ENCODE measurements at places on chromosomes 7 and 10.

DNA sequence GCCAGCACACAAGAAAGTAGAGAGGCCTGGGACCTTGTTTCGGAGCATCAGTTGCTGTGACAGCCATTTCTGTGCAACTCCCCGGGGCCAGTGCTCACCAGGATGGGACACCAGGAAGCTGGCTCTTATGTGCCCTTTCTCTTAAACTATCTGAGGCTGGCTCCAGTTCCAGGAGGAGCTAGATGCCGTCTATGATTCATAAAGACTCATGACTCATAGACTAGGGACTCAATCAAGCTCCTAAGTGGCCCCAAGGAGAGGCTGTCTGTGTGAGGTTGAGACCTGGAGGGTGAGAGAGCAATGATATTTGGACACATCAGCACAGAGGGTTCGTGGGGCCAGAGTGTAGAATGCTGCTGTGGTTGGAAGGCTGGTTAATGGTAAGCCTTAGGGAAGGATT lies 580.1 kb downstream of the CCSER2 start:
- DNase-seq: no peak

DNA sequence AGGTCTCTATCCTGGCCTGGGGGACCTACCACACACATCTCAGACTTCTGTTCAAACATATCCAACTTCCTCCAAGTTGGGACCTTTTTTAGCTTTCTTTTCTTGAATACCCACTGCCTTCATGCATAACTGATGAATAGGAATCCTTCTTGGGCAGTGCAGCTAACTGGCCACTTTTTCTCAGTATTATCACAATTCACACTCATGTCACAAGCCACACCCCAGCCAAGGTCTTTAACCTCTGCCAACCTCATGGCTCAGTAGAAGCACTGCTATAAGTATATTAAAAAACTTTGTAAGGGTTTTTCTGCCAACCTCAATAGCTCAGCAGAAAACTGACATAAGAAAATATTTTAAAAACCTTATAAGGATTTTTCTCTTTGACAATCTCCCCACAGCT lies 44.5 kb downstream of the HHEX start:
- DNase-seq: no peak

GRCh38 chr7:91240376-91240941 lies 23.8 kb upstream of the FZD1 start:
- no peak for DNase-seq

GRCh38 chr10:133390597-133391248 lies 3.2 kb upstream of the MTG1 start:
- no peak for DNase-seq

DNA sequence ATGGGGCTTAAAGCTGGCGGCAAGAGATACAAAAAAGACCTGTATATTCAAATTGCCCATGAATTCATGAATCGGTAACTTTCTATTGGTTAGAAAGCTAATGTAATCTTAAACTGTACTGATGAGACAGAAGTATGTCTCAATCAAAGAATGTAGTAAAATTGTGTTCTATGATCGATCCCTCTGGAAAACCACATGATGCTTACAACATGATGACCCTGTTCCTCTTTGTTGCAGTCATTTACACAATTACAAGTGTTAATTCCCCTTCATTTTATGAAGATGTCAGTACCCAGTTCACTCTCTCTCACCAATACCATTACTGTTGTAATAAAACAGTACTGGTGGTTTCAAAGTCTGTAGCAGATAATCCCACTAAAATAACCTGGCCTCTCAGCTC lies 10.1 kb downstream of the KIF5B start:
- DNase-seq: no peak

- DNase-seq: no peak
Measured at GRCh38 chr7:151245360-151246101, 3.0 kb downstream of the SMARCD3 start.

DNA sequence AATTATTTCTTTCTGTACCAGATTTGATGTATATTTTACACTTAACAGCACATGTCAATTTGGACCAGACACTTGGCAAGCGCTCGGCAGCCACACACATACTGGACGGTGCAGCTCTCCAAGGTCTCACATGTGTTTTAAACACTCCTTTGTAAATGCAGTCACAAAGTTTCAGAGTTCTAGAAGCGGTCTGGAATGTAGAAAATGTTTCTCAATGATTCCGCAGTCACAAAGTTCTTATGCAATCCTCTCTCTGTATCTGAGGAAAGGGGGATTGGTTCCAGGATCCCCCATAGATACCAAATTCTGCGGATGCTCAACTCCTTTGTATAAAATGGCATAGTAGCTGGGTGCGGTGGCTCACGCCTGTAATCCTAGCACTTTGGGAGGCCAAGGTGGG lies 253.0 kb upstream of the GRB10 start:
- DNase-seq: no peak

DNA sequence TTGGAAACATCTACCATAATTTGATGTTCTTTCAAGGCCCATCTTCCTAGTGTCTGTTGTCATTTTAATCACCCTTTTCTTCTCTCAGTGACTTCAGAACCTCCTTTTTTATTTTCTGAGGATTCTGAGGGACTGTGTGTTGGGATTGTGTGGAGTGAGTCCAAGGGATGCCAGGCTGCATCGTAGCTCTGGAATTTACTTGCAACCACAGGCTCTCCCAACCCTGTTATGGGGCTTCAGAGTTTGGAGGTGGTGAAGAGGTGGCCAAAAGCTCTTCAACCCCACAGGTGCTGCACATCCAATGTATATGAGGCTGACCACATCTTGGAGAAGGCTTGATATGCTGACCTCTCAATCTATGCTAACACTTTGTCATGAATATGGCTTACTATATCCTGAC lies 79.5 kb upstream of the GPR141 start:
- DNase-seq: no peak

DNA sequence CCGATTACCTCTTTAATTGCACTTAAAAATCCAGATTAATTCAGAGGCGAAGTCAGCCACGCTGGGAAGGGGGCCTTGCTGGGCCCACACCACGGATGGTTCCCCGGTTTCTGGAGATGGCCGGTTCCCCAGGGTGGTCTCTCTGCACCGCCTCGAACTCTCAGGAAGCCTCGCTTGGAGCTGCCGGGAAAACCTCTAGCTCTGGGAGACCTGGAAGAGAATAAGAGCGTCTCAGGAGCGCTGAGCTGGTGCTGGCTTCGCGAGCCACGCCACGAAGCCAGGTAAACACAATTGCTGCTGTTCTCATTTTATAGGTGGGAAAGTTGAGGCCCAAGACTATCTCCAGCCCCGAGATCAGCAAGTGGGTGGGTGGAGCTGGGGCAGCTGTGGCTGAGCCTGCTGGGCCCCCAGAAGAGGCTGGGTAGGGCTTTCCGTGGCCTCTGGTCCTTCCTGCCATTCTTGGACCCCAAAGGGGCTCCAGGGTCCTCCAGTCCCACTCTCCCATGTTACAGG lies 110.4 kb downstream of the MICALL2 start:
- DNase-seq: no peak

DNA sequence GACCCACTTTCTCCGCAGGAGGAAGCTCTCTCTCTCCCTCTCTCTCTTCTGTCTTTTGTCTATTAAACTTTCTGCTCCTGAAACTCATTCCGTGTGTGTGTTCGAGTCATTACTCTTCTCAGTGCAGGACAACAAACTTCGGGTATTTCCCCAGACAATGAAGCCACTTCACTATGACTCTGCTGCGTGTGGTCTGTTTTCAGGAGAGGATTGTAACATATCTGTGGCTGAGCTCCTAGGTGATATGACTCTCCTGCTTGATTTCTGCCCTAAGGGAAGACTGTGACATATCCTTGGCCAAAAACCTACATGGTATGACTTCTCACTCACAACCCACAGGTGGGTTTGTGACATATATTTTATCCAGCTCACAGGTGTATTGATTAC lies 39.9 kb upstream of the ZNF107 start:
- DNase-seq: no peak

GRCh38 chr7:98860071-98860470 lies 9.7 kb downstream of the TMEM130 start:
- no peak for DNase-seq

GRCh38 chr10:17365402-17365801 lies 89.0 kb downstream of the ST8SIA6 start:
- no peak for DNase-seq

- DNase-seq: peak; percentile 92
Measured at GRCh38 chr10:31928549-31929260, at the start of gene ARHGAP12. ARHGAP12 (minus strand) TSS chr10:31928831; CDS start chr10:31908855, 19,976 bp downstream.

DNA sequence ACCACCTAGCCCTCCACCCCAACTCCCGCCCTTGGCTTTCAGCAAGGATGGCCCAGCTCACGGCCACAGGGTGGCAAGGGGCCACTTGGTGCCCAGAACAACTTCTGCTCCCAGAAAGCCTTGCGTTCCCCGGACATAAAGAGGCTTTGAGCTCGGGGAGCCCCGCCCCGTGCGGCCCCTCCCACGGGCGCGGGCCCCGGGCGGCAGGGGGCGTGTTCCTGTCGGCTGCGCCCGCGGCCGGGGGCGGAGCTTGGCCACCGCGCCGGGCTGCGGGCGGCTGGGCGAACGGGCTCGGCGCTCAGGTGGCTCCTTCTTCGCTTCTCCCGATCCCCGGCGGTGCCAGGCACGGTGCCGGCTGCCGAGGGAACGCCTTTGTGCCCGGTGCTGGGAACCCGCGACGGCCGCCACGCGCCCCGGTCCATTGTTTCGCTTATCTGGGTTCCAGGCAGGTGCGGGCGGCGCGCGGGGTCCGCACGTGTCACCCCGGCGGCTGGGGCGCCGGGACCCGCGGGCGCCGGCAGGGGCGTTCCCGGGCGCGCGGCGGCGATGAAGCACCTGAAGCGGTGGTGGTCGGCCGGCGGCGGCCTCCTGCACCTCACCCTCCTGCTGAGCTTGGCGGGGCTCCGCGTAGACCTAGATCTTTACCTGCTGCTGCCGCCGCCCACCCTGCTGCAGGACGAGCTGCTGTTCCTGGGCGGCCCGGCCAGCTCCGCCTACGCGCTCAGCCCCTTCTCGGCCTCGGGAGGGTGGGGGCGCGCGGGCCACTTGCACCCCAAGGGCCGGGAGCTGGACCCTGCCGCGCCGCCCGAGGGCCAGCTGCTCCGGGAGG lies at the start of gene NFE2L3:
Gene NFE2L3, plus strand, starts transcription at position 246 of the 829 bp plus-strand sequence. Its CDS starts 301 bp downstream, at position 547.
- DNase-seq: peak; percentile 44

GRCh38 chr7:129203050-129203741 lies 14.8 kb downstream of the SMO start:
- no peak for DNase-seq

- no peak for DNase-seq
Measured at GRCh38 chr10:51270936-51271530, 196.7 kb downstream of the PRKG1 start.

- no peak for DNase-seq
Measured at GRCh38 chr10:78416031-78417011, 382.7 kb downstream of the RPS24 start.

GRCh38 chr10:111233439-111233838 lies 156.6 kb downstream of the ADRA2A start:
- no peak for DNase-seq

GRCh38 chr7:137925091-137925490 lies 76.8 kb downstream of the CREB3L2 start:
- DNase-seq: no peak

DNA sequence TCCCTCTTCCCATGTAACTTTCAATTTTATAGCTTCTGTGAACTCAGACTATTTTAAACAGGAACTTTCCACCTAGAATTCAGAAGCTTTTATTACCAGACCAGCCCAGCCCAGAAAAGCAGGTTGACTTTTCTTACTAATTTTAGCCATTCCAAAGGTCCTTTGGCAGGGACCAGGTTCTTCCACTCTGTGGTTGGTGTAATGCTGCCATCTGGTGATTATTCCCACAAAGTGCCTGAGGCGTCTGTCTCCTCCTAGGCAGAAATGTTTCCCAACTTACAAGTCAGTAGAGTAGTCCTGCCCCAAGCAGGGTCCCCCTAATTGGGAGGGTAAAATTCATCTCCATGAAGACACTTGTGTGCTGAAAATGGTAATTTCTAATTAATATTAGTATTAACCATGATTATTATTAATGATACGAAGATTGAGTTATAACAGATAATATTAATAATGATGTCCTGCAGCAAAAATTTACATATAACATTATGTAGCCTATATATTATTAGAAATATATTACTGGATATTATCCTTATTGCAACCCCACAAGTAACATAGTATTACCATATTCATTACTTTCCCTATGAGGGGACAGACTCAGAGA lies 53.0 kb upstream of the PPP1R17 start:
- DNase-seq: peak; percentile 55

DNA sequence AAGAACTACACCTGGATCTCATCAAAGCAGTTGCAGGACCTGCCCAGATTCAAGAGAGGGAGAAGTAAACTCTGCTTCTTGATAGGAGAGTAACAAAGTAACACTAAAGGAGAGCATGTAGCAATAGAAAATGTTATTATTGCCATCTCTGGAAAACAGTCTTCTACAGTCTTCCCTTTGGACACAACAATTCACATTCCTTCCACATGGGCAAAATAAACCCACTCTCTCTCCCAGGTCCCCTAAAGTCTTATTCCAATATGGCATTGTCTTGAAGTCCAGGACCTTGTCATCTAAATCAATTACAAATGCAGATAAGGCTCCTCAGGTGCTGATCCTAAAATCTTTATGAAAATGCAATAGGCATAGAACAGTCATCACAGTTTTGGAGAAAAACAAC lies 10.3 kb upstream of the WNT2 start:
- no peak for DNase-seq

- no peak for DNase-seq
Measured at GRCh38 chr10:116766241-116766827, 24.0 kb upstream of the HSPA12A start.

DNA sequence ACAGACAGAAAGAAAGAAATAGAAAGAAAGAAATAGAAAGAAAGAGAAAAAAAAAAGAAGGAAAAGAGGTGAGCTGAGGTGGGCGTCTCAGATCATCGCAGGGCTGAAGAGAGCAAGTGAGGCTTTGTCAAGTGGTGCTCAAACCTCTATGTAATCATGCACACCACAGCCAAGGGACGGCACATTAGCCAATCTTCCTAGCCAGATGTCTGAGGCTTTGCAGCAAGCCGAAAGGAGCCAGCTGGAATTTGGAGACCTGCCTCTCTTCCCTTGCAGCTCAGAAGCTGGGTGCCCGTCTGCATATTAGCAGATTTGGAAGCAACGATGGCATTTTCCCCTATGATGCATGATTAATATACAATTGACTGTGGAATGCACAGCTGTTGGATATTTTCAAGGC lies 52.5 kb downstream of the ADRA2A start:
- no peak for DNase-seq

GRCh38 chr7:130458257-130458656 lies 17.4 kb upstream of the CEP41 start:
- DNase-seq: no peak

GRCh38 chr7:117186218-117187010 lies 136.4 kb downstream of the WNT2 start:
- DNase-seq: no peak

- DNase-seq: no peak
Measured at GRCh38 chr10:31926765-31927564, 1.7 kb downstream of the ARHGAP12 start.

DNA sequence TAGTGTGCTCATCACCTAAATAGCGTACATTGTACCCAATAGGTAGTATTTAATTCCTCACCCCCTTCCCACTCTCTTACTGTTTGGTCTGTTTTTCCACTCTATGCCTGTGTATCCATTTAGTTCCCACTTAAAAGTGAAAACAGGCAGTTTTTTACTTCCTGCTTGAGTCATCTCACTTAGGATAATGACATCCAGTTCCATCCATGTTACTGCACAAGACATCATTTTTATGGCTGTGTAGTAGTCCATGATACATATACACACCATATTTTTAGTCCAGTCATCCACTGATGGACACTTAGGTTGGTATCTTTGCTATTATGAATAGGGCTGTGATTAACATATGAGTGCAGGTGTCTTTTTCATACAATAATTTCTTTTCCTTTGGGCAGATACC lies 10.1 kb downstream of the STK17A start:
- DNase-seq: no peak

Data from breast epithelium (tissue), 4 donors.